ENCODE measurements at places on chromosomes 7 and 10.

DNA sequence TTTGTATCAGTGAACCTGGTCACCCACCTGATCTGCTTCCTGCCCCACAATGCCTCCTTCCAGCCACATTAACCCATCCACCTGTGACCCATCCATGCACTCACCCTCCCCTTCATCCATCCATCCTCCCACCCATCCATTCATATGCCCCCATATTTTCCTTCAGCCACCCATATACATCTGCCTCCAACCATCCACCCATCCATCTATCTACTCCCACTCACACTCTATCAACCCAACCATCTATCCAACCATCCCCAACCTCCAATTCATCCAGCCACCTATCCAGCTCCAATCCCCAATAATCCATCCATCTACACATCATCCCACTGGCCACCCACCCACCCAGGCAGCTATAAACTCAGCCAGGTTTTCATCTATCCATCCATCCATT lies 51.0 kb downstream of the GRID1 start:
- DNase-seq: no peak
- peaks cover 37% of the 10 kb centered on the region for H3K27me3 ChIP-seq
- H3K27ac ChIP-seq: no peak overlapping the region
- H3K4me1 ChIP-seq: no peaks in the 10 kb centered on the region

DNA sequence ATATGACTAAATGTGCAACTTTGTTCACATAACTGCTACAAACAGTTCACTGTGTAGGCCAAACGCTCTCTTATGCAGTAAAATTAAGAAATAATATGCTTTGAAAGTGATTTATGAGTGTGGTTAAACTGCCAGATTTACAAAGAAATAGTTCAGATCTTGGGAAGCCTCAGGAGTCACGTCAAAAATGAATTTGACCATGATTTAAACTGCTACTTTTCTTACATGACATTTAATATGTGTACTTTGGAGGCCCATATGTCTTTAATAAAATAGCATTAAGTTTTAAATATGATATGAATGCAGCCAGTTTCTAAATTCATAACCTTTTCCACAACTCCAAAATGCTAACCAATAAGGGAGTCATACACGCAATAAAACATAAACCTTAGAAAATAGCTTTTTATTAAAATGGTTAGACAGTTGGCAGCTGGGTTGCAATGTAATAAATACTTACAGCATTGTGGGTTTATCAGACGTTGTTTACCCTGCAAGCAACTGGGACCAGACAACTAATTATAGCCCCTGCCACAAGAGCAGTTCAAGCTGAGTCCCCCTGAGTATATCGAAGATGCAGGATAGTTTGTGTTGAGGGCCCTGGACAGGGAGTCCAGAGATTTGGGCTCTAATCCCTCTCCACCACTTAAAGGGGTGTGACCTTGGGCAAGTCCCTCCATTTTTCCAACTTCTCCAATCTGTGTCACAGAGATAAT lies 640.4 kb downstream of the LRMDA start:
- no peak overlapping the region for H3K27ac ChIP-seq
- H3K36me3 ChIP-seq: no peaks in the 10 kb centered on the region
- H3K4me1 ChIP-seq: no peaks in the 10 kb centered on the region
- H3K4me3 ChIP-seq: no peak overlapping the region

- no peak for DNase-seq
- H3K27me3 ChIP-seq: peaks cover 6% of the 10 kb centered on the region
- no peak overlapping the region for H3K27ac ChIP-seq
Measured at GRCh38 chr10:126124668-126125349, 228.4 kb downstream of the FANK1 start.

- no peaks in the 10 kb centered on the region for H3K36me3 ChIP-seq
- H3K4me1 ChIP-seq: no peaks in the 10 kb centered on the region
- no peak overlapping the region for H3K27ac ChIP-seq
Measured at GRCh38 chr10:121947343-121948330, 19.8 kb upstream of the ATE1 start.

GRCh38 chr7:90961037-90961725 lies 303.1 kb upstream of the FZD1 start:
- no peak overlapping the region for H3K27ac ChIP-seq
- no peaks in the 10 kb centered on the region for H3K4me1 ChIP-seq
- no peak for DNase-seq
- no peak overlapping the region for H3K4me3 ChIP-seq
- H3K36me3 ChIP-seq: no peaks in the 10 kb centered on the region
- no peaks in the 10 kb centered on the region for H3K27me3 ChIP-seq

GRCh38 chr10:110216942-110217661 lies 9.7 kb downstream of the MXI1 start:
- peaks cover 10% of the 10 kb centered on the region for H3K27me3 ChIP-seq
- H3K4me1 ChIP-seq: peaks cover 12% of the 10 kb centered on the region
- H3K36me3 ChIP-seq: peaks cover 4% of the 10 kb centered on the region
- H3K27ac ChIP-seq: no peak overlapping the region

- no peak overlapping the region for H3K27ac ChIP-seq
- H3K27me3 ChIP-seq: no peaks in the 10 kb centered on the region
- no peak overlapping the region for H3K4me3 ChIP-seq
- H3K4me1 ChIP-seq: no peaks in the 10 kb centered on the region
- no peak for DNase-seq
Measured at GRCh38 chr7:48667407-48667806, 256.9 kb upstream of the CDC14C start.

DNA sequence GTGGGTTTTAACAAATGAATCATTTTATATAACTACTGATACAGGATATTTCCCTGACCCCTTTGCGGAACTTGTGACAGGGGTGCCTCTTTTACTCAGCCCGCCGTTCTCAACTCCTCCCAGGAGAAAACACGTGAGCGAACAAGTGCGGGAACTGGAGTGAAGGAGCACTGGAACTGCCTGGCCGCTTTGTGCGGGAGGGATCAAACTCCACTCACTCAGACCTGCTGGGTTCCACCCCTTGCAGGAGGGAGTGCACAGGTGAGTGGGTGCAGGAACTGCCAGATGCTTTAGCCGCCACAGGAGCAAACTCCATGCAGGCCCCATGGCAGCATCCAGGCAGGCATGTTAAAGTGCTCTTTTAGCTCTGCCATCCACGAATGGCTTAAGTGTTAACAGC lies 513.4 kb upstream of the GRM3 start:
- no peak overlapping the region for H3K27ac ChIP-seq
- no peak overlapping the region for H3K4me3 ChIP-seq
- DNase-seq: no peak
- no peaks in the 10 kb centered on the region for H3K4me1 ChIP-seq
- H3K27me3 ChIP-seq: no peaks in the 10 kb centered on the region

- H3K27me3 ChIP-seq: no peaks in the 10 kb centered on the region
- no peak overlapping the region for H3K4me3 ChIP-seq
- DNase-seq: no peak
- no peaks in the 10 kb centered on the region for H3K4me1 ChIP-seq
- no peaks in the 10 kb centered on the region for H3K36me3 ChIP-seq
Measured at GRCh38 chr7:19762631-19763030, 10.8 kb downstream of the TMEM196 start.

DNA sequence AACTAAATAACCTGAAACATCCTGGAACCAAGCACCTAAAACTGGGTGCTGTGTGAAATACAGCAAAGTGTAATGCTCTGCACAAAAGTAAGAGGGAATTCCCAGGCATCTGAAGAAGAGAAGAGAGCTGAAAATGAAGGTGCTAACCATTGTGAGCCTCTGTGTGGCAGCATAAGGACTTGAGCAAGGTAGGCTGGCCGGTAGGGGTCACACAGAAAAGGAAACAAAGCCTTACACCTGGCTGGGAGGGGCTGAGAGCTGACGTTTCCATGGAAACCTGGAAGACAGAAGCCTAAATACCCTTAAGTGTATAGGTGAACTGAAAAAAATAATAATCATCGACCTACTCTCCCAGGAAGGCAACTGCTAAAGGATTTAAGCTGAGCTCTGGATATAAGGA lies 48.6 kb downstream of the CUL1 start:
- peaks cover 15% of the 10 kb centered on the region for H3K36me3 ChIP-seq
- H3K27ac ChIP-seq: no peak overlapping the region
- DNase-seq: no peak
- H3K4me1 ChIP-seq: peaks cover 15% of the 10 kb centered on the region

- H3K27ac ChIP-seq: no peak overlapping the region
- H3K4me1 ChIP-seq: no peaks in the 10 kb centered on the region
Measured at GRCh38 chr7:89182116-89182515, 386.6 kb upstream of the TEX47 start.

- H3K4me3 ChIP-seq: no peak overlapping the region
- H3K27me3 ChIP-seq: peaks cover 3% of the 10 kb centered on the region
- H3K27ac ChIP-seq: no peak overlapping the region
- H3K4me1 ChIP-seq: no peaks in the 10 kb centered on the region
Measured at GRCh38 chr7:129110258-129110981, 34.1 kb upstream of the TSPAN33 start.

DNA sequence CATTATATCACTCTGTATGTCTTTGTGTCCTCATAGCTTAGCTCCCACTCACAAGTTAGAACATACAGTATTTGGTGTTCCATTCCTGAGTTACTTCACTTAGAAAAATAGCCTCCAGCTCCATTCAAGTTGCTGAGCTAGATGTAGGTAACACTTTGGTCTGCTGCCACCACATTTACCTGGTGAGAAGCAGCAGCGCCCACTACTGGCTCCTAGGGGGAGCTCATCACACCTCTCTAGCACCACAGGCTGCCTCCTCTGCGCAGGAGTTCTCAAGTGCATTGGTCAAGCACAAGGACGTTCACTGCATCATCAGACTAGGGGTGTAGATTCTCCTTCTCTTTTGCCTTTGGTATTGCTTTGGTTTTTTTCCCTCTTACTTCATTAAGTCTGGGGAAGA lies 530.9 kb upstream of the AUTS2 start:
- no peaks in the 10 kb centered on the region for H3K4me1 ChIP-seq
- no peak overlapping the region for H3K27ac ChIP-seq
- DNase-seq: no peak
- H3K36me3 ChIP-seq: no peaks in the 10 kb centered on the region

GRCh38 chr10:114375047-114375446 lies 29.3 kb downstream of the AFAP1L2 start:
- no peaks in the 10 kb centered on the region for H3K36me3 ChIP-seq
- no peak overlapping the region for H3K4me3 ChIP-seq
- no peaks in the 10 kb centered on the region for H3K4me1 ChIP-seq
- H3K27ac ChIP-seq: no peak overlapping the region
- no peak for DNase-seq
- H3K27me3 ChIP-seq: peaks cover 39% of the 10 kb centered on the region

- no peaks in the 10 kb centered on the region for H3K27me3 ChIP-seq
- H3K4me3 ChIP-seq: no peak overlapping the region
- H3K36me3 ChIP-seq: peaks cover 67% of the 10 kb centered on the region
Measured at GRCh38 chr10:72229261-72230251, 13.5 kb upstream of the ASCC1 start.

GRCh38 chr7:129332254-129333035 lies 101.8 kb upstream of the STRIP2 start:
- no peaks in the 10 kb centered on the region for H3K4me1 ChIP-seq
- no peak for DNase-seq
- no peak overlapping the region for H3K27ac ChIP-seq
- no peak overlapping the region for H3K4me3 ChIP-seq

GRCh38 chr10:52110576-52110975 lies 203.5 kb upstream of the DKK1 start:
- no peak for DNase-seq
- no peaks in the 10 kb centered on the region for H3K4me1 ChIP-seq
- H3K27ac ChIP-seq: no peak overlapping the region

- no peak for DNase-seq
- peaks cover 6% of the 10 kb centered on the region for H3K36me3 ChIP-seq
- H3K27me3 ChIP-seq: no peaks in the 10 kb centered on the region
- peaks cover 26% of the 10 kb centered on the region for H3K4me1 ChIP-seq
- no peak overlapping the region for H3K4me3 ChIP-seq
Measured at GRCh38 chr10:110350812-110351211, 46.1 kb upstream of the SMNDC1 start.

DNA sequence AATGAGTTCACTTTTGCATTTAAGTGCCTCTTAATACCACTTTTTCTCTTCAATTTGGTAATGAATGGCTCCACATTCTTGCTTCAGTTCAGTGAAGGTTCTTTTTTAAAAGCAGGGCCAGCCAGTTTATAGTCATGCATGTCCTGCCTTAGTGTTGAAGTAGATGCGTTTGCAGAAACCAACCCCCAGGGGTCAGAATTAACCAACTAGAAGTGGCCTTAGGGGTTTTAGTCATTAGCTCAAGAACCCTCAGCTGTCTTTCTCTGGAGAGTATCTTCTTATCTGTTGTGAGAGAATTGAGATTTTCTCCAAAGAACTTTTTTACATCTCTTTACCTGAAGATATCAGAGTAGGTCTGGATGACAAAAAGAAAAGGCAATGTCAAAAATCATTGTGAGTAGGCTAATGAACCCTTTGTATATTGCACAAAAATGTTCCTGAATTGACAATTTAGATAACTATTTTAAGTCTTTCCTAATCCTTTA lies 82.2 kb downstream of the PIK3CG start:
- no peak overlapping the region for H3K27ac ChIP-seq
- no peaks in the 10 kb centered on the region for H3K27me3 ChIP-seq
- DNase-seq: peak; percentile 16
- no peaks in the 10 kb centered on the region for H3K36me3 ChIP-seq
- H3K4me1 ChIP-seq: no peaks in the 10 kb centered on the region
- no peak overlapping the region for H3K4me3 ChIP-seq

- peaks cover 3% of the 10 kb centered on the region for H3K36me3 ChIP-seq
- peak overlapping the region; percentile 32 for H3K4me3 ChIP-seq
- peaks cover 9% of the 10 kb centered on the region for H3K4me1 ChIP-seq
Measured at GRCh38 chr10:14757986-14758385, 16.7 kb downstream of the FAM107B start.

DNA sequence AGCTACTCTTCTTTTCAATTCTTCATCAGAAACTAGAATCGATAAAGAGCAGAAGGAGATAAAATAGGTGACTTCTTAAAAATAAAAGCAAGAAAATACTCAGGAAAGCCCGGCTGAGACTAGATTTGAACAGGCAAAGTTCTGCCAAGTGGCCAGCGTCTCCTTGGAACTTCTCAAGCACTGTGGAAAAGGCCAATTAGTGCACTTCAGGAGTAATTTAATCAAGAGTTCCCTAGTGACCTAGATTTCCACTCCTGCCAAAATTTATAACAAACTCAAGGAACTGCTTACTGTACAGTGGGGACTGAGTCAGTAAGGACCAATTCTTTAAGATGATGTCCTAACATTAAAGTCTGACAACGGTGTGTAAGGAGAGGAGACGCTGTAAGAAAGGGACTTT lies 57.3 kb downstream of the CHCHD3 start:
- no peak overlapping the region for H3K4me3 ChIP-seq
- peaks cover 12% of the 10 kb centered on the region for H3K4me1 ChIP-seq
- H3K36me3 ChIP-seq: peaks cover 8% of the 10 kb centered on the region
- no peak overlapping the region for H3K27ac ChIP-seq
- no peaks in the 10 kb centered on the region for H3K27me3 ChIP-seq

- no peak overlapping the region for H3K27ac ChIP-seq
- no peak for DNase-seq
- no peak overlapping the region for H3K4me3 ChIP-seq
- H3K27me3 ChIP-seq: peaks cover 25% of the 10 kb centered on the region
- no peaks in the 10 kb centered on the region for H3K36me3 ChIP-seq
- H3K4me1 ChIP-seq: no peaks in the 10 kb centered on the region
Measured at GRCh38 chr10:77556990-77557601, 80.5 kb downstream of the KCNMA1 start.

DNA sequence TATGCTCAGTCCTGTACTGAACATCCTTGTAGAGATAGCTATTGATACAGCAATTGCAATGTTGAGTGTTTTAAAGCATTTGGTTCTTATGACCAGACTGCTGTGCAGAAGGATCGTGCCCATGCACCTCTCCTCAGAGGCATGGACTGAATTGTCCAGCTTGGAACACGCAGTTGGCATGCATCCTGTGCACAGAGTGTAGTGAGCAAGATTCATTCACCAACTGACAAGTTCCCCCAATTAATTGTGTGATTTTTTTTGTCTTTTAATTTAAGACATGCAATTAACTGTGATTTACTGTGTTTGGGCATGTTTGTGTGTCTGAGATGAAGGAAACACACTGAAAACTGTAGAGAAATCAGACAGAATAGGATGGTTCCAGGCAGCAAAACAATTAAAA lies 323.7 kb downstream of the CDK14 start:
- no peaks in the 10 kb centered on the region for H3K36me3 ChIP-seq
- no peak overlapping the region for H3K4me3 ChIP-seq
- DNase-seq: no peak
- H3K27me3 ChIP-seq: no peaks in the 10 kb centered on the region
